Bronchial smooth muscle cell (primary cell): ENCODE measurements at places on chromosomes 2 and 18. TPM values are rescaled to one million over a fixed set of nuclear protein-coding genes. Genes with fewer than 3 reads are reported as not detected.

The RIT2 gene
- not detected in 2 replicates for total RNA-seq

The SERPINB10 gene
- not detected in 2 replicates for total RNA-seq

The ARHGAP15 gene
- not detected in 2 replicates for total RNA-seq

The SKOR2 gene
- total RNA-seq, result not detected in 2 replicates

The CASP10 gene
- 4.7 and 4.8 TPM in 2 replicates for total RNA-seq

The SPRED2 gene
- 4.0 and 4.4 TPM in 2 replicates for total RNA-seq

The UGT1A3 gene
- total RNA-seq, result not detected in 2 replicates

The GNLY gene
- not detected in 2 replicates for total RNA-seq

The PID1 gene
- total RNA-seq, result 38.8 and 47.7 TPM in 2 replicates

The TDRD15 gene
- total RNA-seq, result not detected in 2 replicates

The MSTN gene
- 0.09 and 0.16 TPM in 2 replicates for total RNA-seq

The PPP1R1C gene
- total RNA-seq, result 0.47 TPM in 1 of 2 replicates, not detected in the other

The MC5R gene
- not detected in 2 replicates for total RNA-seq

The TM4SF20 gene
- under 0.01 TPM in 1 of 2 replicates, not detected in the other for total RNA-seq

The UBR3 gene
- total RNA-seq, result 21.6 and 35.0 TPM in 2 replicates

The EPG5 gene
- total RNA-seq, result 21.8 and 31.2 TPM in 2 replicates

The MC2R gene
- total RNA-seq, result not detected in 2 replicates

The CDKL4 gene
- 2.7 and 4.3 TPM in 2 replicates for total RNA-seq

The DSEL gene
- 35.7 and 74.9 TPM in 2 replicates for total RNA-seq

The PFN4 gene
- 0.43 and 0.63 TPM in 2 replicates for total RNA-seq

The SOX11 gene
- total RNA-seq, result not detected in 2 replicates

The EPHA4 gene
- 3.0 and 9.0 TPM in 2 replicates for total RNA-seq
